ENCODE measurements at places on chromosomes 6 and 20.

GRCh38 chr20:7302250-7302649 lies 534.8 kb downstream of the BMP2 start:
- no peak for DNase-seq

DNA sequence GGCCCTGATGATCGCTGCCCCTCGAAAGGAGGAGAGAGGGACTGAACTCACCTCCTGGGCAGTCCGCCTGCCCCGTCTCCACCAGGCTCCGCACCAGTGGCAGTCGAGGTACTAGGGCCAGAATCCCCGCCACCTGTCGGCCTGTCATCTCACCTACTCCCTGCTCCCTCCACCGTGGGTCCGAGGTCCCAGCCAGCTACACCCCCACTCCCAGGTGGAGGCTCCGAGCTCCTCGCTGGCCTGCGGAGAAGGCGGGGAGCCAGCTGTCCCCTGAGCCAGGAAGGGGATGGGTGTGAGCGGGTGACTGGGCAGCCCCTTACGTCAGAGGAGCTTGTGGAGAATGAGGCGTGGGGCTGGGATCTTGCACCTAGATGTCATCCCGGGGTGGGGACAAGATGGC lies 1066.5 kb upstream of the MANEA start:
- DNase-seq: no peak

- no peak for DNase-seq
Observed at GRCh38 chr6:138162111-138162954, 594 bp downstream of the ARFGEF3 start.

DNA sequence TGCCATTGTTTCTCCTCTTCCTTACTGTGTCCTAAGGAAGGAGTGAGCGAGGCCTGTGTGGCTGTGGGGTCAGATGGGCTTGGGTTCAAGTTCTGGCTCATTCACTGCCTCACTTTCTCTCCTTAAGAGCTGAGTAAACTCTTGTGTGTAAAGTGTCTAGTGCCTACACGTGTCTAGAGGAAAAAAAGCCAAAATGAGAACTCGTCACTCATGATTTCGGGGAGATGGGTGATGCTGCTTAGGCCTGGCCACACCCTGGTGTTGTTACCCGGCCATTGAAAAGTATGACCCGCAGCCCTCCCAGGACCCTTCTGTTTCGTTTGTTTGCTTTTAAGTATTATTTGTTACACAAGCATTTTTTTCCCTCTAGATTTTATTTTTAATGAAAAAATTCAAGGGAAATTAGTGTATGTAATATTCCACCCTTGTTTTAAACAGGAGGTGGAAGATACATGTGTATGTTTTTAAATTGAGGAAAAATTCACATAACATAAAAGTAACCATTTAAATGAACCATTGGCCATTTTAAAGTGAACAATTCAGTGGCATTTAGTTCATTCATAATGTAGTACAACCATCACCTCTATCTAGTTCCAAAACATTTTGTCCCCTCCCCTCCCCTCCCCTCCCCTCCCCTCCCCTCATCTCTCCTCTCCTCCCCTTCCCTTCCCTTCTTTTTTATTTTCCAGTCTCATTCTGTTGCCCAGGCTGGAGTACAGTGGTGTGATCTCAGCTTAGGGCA lies 71.0 kb downstream of the CEBPB start:
- no peak for DNase-seq

DNA sequence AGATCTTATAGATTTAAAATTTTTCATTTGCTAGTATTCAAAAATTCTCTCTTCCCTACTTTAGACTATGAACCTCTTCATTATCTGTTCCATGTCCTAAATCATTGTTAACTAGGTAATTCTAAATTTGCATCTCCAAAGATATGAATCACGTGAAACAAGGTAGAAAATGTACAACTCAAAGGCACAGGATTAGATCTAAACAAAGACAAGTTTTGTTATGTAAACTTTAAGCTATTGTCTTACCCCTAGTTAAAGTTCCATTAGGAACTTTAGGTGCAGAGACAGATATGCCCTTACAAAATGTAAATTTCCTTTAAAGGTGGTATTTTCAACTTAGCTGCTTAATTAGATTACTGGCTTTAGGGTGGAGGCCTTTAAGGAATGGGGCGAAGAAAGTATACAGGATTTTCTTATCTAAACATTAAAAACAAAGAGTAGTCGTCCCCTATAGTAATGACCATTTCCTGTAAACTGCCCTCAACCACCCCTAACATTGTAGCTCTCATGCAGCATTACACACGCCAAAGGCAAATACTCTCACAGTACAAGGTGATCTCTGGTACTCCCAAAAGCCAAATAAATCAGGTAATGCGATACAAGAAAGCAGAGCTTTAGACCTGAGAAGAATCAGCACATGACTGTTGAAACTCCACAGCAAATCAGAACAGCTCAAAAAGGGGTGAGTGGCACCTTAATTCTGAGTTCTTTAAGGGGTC lies 57.4 kb upstream of the MRAP2 start:
- no peak for DNase-seq

DNA sequence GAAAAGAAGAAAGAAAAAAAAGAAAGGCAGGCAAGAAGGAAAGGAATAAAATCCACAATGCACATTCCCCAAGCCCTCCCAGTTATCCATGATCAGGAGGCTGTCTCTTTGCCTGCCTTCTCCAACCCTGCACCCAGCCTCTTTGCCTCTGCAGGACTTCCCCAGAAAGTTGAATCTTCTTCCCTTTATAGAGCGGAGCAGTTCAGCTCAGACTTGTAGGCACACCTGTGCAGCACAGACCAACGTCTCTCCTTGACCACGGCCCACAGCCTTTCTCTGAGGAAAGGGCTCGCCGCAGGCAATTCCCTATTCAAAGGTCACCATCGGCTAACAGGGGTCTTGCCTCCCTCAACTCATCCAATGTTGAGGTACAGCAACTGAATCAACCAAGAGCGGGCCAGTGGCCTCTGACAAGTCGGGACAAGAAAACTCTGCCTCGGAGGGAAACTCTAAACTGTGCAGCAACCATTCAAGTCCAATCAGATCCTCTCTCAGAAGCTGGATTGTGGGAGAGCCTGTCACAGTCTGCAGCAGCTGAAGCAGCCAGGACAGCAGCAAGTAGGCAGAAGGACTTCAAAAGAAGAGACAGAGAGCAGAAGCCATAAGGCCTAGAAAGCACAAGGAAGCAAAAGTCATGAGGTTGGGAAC lies 529.2 kb upstream of the JARID2 start:
- DNase-seq: no peak
